HTR-8/SVneo (cell line): ENCODE measurements at places on chromosomes 1 and 21.

- no peak for DNase-seq
Measured at GRCh38 chr1:110648417-110648816, 26.3 kb downstream of the KCNA3 start.

GRCh38 chr21:46414965-46415275 is 43.8 kb upstream of the DIP2A start:
- DNase-seq: no peak

GRCh38 chr1:180691322-180691913 is 59.6 kb downstream of the XPR1 start:
- no peak for DNase-seq

DNA sequence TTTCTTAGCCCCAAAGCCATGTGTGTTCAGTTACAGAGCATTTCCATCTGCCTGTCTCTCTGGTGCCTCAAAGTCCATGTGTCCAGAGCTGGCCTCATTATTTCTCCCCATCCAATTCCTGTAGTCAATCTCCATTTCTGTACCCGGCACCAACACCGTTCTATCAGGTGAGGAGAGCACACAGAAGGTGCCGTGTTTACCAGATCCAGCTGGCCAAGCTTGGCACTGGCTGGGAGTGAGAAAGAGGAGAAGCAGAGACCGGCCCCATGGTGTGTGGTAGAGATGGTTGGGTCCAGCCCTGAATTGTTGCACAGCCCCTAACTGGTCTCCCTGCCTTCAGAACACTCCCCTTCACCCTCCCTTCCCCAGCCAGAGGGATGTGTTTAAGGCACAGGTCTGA is 7.5 kb upstream of the SSBP3 start:
- no peak for DNase-seq

DNA sequence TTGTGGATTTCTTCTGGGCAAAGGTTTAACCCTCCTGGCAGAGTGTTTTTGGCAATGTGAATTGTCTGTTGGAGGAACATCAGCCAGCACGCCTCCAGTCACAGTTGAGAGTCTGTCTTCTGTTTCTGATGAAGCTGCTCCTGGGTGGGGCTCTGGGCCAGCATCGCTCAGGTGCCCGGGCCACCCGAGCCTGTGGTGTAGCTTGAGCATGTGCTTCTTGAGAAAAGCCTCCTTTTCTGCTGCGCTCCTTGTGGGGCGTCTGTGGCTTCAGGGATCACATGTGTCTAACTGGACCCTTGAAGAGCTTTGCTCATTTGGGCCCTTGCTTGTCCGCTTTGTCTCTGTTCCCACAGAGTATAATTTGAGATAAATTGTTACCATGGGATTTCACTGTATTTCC is 7.2 kb downstream of the RER1 start:
- DNase-seq: no peak

GRCh38 chr1:198153804-198154203 is 3.0 kb upstream of the NEK7 start:
- DNase-seq: no peak

DNA sequence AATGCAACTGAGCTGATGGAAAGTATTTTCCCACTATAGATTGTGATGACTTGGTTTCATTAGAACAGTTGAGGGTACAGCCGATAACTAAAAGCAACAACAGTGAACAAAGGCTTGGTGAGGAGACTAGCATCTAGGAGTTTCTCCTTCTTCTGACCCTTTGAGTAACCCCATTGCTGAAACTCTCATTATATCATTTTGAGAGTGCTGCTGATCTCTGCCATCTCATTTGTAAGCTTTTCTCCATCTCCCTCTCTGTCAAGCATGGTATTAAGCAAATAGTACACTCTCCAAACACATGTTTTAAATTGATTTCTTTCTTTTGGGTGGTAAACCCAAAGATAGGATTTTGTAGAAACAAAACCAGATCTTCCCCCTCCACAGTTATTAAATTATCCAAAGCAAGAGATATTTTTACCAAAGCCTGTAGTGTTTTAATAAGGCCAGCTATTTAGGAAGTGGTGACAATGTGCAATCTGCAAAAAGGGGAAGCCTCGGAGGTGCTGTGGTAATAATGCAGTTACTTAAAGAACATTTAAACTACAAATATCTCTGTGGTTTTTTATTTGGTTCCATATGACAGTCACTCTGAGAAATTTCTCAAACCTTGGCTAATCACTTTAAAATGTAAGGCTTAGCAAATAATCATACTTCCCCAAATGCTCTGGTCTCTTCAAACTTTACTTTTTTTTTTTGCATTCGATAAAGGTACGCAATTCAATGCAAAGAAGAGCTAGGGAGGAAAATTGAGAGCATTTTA is 287.5 kb downstream of the HLX start:
- DNase-seq: no peak

DNA sequence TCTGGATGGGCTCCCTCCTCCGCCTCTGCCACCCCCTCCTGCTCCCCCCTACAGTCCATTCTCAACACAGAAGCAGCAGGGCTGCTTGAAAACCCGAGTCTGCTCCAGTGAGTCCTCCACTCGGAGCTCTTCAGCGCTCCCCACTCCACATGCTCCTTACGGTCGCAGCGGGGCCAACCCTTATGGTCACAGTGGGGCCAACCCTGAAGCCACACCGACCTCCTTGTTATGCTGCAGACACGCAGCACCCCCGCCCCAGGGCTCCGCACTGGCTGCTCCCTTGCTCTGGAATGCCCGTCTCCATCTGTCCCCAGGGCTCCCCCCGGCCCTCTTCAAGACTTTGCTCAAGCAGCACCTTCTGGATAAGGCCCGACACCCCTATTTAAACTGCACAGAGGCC is 22.6 kb downstream of the GPR157 start:
- DNase-seq: no peak

- no peak for DNase-seq
Measured at GRCh38 chr1:114126261-114127095, 27.2 kb downstream of the SYT6 start.

DNA sequence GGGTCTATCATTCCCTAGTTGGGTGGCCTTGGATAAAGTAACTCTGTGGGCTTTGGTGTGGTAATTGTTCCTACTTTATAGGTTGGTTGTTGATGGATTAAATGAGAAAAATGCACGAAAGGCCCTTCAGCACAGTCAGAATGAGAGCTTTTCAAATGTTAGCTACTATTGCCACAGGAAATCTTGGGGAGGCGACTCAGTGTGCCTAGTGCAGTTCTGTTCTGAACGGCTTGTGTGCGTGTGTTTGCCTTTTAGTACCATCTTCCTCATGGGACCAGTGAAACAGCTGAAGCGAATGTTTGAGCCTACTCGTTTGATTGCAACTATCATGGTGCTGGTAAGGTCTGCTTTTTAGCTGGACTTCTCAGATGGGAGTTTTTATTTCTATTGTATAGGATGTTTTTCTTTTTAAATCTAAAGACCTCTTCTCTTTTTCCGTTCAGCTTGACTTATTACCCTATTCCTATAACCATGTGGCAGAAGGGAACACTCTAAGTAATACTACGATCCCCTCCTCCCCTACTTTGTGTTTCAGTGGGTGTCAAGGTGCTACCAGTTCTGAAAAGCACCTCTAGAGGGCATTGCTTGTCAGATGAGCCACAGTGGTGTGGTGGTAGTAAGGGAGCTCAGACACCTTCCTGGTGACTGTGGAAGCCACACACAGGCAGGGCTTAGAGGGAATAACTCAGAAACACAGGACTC is 9.2 kb downstream of the SFT2D2 start:
- DNase-seq: peak; percentile 66

- no peak for DNase-seq
Measured at GRCh38 chr1:198829944-198830343, 191.1 kb downstream of the PTPRC start.

- DNase-seq: peak; percentile 75
Measured at GRCh38 chr1:43530483-43531106, at the start of gene PTPRF. TSS of gene PTPRF (plus strand) at chr1:43530883. CDS start at chr1:43545076, 14,193 bp downstream.

DNA sequence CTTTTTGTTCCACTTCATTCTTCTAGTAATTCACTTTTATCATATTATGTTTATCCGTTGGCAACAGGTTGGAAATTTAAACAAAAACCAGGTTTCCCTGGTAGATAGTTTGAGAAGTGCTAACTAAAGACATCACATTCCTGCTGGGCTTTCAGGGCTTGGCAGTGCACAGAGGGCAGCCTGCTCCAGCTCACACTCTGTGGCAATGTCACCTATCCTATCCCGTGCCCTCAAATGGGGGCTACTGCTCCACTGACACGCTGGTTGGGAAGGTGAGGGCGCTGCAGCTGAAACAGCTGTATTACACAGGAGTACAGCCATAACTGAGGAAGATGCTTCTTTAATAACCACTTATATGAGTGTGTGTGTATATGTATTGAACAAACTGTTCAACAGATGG is 49.7 kb downstream of the RCAN1 start:
- DNase-seq: no peak

- peak; percentile 13 for DNase-seq
Measured at GRCh38 chr1:35646043-35646442, 4.7 kb upstream of the PSMB2 start.

- peak; percentile 39 for DNase-seq
Measured at GRCh38 chr1:235253219-235253962, 74.6 kb downstream of the ARID4B start.

DNA sequence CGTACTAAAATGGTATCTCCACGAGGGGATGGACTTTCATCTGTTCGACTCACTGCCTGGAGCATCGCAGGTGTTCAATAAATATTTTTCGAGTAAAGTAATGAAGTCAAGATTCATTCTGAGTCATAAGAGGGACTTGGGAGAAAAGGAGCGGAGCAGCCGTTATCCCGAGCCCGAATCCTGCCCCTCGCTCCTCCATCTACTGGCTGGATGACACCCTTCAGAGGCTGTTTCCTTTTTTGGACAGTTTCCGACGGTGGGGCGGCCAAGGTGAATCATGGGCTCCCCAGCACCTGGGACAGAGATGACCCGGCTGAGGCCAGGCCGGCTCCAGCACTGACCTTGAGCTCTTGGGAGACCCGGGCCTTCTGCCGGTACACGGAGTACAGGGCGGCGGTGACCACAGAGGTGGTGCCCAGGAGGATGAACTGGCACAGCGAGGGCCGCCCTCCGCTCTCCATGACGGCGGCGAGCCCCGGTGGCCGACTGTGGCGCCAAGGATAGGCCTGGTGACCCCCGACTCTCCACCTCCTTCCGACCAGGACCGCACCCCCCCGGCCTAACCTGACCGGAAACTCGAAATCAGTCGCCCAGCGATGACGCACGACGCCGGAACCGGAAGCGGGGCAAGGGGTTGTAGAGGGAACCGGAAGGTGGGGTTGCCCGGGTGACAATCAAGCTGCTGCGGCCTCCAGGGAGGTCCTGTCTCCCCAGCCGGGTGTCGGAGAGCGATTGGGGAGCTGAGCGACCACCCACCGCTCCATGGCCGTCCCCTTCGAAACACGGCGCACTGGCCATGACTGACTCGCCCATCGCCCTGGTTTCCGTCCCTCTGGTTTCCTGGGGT is at the start of gene MUL1:
TSS of gene MUL1 (minus strand) at position 588 of the 847 bp plus-strand sequence. CDS start at position 461, 127 bp downstream.
- DNase-seq: peak; percentile 94

DNA sequence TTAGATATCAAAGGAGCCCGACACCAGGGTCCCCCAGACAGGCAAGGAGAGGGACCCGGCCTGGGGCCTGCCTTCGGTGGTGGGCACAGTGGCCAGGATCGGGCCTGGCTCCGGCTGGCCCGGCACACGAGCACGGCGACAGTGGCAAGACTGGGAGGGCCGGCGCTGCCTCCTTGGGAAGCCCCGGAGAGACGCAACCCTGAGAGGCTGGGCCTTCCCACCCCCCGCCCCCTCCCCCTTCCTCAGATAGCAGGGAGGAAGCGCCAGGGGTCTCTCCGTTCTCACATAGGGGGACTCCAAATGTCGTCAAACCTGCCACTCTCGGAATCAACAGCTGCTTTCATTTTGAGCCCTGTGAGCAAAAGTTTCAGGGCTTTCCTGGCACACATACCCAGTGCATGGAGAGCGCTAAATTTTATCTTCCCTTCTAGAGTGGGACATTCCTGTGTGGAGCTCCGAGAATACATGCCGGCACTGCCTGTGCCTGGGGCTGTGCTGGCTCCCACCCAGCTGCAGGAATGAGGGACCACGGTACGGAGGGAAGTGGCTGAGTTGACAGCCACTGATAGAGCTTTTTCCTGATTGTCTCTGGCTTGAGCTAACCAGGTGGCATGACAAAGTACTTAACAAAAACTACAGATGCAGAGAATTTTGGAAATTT is 62.4 kb downstream of the CD247 start:
- DNase-seq: no peak

DNA sequence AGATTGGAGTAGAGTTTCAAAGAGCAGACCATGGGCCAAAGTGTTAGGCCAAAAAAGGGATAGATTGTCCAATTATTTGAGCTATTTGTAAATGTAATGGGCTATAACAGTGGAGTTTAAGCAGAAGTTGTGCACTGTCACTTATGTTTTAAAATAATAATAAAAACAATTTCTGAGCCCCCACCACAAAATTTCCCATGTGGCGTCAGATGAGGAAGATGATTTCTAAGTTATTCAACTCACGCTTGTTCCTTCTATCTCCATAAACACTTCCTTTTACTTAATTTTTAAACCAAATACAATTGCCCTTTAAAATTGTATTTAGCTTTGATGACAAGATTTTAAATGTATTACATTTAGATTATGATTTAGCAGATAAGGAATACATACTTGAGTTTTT is 330.0 kb downstream of the PTPRC start:
- no peak for DNase-seq

- no peak for DNase-seq
Measured at GRCh38 chr1:208837242-208837641, 593.1 kb upstream of the PLXNA2 start.

DNA sequence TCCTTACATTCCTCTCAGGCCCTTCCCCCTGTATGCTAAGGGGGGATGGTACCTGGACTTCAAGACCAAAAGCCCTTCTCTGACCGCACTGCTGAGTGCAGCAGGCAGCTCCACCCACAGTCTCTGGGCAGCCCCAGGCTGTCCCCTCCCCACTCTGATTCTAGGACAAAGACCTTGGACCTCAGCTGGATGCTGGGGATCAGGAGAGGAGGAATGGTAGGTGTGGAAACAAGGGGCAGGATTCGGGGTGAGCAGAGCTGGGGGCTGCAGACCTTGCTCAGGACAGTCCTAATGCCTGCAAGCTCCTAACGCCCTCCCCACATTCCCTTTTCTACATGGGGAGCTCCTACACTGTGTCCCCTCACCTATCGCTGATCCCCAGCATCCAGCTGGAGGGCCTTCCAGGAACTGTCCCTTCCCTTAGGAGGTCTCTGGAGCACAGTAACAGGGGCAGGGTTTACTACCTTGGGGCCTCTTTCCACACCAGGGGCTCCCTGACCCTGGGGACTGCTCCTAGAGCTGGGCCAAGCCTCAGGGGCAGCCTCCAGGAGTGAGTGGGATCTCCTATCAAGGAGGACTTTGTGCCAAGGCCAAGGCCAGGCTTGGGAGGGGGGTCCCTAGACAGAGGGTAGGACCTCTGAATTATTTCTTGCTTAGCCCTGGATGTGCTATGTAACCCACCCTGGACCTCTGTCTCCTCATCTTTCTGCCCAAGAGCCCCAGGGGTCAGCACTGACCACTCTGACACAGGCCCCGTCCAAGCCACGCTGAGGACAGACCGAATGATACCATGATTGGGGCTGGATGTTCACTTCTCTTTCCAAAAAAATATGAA is 5.6 kb downstream of the CLDN19 start:
- no peak for DNase-seq

DNA sequence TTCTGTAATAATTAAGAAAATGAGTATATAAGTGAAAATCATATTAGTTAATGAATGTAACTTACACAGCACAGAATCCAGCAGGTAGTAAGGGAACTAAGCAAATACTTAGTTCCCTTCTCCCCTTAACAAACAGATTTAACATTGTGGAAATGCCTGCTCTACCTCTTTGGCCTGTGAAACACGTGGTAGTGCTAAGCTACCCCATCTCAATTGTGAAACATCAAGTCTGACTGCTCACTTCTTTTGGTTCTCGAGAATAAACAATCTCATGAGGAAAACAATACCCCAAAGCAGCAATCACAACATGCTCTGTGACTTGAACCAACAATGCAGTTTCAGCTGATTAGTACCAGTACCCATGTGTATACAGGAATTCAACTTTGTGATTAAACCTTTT is 4.7 kb downstream of the MYSM1 start:
- DNase-seq: no peak
